ENCODE measurements at places on chromosomes 5 and 9.

DNA sequence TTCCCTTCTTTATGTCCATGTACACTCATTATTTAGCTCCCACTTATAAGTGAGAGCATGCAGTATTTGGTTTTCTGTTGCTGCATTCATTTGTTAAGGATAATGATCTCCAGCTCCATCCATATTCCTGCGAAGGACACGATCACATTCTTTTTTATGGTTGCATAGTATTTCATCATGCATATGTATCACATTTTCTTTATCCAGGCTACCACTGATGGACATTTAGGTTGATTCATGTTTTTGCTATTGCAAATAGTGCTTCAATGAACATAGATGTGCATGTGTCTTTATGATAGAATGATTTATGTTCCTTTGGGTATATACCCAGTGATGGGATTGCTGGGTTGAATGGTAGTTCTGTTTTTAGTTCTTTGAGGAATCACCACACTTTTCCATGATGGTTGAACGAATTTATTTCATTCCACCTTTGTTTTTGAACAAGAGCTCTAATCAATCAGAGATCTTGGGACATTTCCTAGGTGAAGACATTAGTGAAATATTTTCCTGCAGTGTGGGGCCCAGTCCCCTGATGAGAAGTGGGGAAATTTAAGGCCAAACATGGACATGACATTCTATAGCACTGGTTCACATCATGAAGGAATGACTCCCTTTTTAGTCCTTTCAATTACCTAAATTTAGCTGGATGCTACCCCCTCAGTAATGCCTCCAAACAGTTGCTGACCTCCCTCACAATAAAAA, 7.1 kb upstream of the TEX48 start:
- DNase-seq: no peak

GRCh38 chr5:147187099-147187540, 47.7 kb upstream of the STK32A start:
- DNase-seq: no peak

DNA sequence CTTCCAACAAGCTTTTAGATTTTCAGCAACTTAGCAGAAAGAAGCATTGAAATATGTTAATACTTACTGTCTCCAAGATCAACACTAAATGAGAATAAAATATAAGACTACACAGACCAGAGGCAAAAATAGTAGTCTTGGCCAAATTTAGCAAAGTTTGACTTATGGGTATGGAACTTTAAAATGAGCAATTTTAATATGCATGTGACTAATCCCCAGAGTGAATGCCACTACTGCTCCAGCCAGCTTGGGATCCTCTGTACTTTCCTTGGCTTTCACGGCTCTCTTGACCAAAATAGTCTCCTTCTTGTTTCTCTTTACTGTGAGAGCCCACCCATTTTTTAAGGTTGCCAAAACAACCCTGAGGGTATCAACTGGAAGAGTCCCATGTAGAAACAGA, 148.0 kb upstream of the GRIA1 start:
- no peak for DNase-seq

DNA sequence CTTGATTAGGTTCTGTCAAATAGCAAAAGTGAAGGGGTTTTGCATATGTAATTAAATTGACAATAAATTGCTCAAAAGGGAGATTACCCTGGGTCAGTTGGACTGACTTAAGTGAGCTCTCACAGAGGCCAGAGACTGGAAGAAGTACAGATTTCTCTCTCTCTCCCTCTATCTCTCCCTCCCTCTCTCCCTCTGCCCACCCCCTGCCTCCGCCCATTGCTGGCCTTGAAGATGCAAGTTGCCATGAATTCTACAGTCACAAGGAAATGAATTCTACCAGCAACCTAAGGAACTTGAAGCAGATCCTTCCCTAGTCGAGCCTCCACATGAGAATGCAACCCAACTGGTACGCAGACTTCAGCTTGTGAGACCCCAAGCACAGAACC, 119.2 kb downstream of the LPAR1 start:
- no peak for DNase-seq

- DNase-seq: no peak
These were observed 75.3 kb downstream of the TRIO start for GRCh38 chr5:14218480-14218879.

DNA sequence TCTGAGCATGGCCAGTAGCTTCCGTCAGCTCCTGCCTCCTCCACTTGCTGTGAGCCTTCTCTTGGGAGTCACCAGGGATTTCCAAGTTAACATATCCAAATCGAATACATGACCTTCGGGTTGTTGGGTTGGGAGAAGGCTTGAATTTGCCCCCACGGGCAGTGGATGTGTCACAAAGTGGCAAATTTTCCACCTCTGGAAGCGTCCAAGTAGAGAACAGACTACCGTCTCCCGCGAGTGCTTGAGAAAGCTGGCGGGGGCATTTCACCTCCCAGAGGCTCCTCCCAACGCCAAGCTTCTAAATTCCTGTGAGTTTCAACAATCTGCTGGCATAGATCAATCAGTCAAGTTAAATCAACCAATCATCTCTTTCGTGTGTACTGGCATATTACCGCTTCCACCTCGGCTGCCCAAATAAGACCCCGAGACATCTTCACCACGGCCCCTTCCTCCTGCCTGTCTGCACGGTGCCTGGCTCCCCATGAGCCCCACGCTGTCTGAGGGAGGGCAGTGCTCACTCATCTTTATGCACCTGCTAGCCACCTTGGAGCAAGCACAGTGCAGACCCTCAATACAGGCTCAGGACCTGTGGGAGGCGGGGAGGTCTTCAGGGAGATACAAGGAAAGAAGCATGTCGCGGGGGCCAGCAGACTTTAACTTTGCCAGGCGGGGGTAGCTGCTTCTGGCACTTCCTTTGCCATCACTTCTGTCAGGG, 79.1 kb downstream of the MRPL36 start:
- DNase-seq: no peak

DNA sequence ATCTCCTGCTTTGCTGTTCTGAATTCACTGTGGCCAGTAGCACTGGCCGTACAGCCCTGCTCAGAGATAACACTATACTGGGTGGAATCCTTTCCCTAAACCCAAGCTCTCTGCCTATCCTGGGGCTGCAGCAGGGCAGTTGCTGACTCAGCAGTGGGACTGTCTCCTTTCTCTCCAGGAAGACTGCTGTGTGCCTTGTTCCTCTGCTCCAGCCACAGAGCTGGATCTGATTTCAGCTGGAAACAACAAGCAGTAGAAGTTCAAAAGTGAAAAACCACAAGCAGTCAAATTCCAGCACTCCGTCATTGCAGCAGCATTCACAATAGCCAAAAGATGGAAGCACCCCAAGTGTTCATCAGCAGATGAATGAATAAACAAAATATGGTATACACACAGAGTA, 105.0 kb downstream of the FBXL7 start:
- no peak for DNase-seq

GRCh38 chr5:158992037-158992740, 107.5 kb downstream of the EBF1 start:
- DNase-seq: no peak

DNA sequence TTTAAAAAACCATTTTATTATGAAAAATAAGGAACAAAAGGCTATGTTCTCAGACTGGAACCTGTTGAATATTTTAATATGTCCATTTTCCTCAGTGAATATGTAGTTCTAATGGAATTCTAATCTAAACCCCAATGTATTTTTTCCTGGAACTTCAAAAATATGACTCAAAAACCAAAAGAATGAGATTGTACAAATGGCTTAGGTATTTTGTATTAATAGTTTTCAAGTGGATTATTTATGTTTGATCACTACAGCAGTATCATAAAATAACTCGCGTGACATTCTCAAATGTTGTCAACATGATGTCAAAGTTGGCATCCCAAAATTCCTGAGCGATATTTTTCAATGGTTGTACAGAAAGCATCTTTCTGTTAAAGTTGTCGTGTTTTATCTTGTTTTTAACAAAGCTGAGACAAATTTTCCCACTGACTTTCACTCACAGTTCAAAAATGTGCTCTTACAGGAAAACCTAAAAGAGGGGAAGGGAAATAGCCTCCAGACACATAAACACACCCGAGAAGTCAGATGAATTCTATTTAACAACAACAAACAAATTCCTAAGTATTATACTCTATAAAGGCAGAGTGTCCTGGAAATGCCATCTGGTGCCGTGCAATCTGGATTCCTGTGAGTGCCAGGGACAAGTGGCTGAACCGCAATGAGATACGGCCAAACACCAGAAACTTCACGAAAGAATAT, 68.1 kb upstream of the TAS2R1 start:
- no peak for DNase-seq

DNA sequence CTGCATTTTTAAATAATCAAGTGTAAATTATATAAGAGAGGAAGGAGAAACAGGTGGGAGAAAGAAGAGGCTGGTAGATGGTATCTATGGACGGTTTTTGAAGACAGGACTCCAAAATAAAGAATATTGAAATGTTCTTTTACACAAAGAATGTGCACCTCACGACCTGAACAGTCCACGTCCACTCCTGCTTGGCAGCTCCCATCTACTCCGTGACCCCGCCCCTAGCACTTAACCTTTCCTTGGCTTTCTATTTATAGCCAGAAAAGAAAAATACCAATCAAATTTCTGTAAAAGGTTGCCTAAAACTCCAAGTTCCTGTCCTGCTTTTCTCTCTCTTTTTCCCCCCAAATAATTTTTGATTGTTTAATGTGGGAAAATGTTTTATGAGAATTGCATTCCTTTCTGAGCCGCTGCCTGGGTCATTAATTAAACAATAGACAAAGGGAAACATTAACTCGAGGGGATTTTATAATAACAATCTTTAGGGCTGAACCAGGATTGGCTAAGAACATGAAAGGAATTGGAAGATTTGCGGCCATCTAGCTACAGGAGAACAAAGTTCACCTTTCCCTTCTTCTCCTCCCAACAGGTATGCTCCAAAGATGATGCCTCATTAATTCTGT, 173.6 kb upstream of the MAP3K1 start:
- DNase-seq: no peak

- DNase-seq: no peak
These were observed 37.7 kb upstream of the NEURL1B start for GRCh38 chr5:172603251-172603806.

DNA sequence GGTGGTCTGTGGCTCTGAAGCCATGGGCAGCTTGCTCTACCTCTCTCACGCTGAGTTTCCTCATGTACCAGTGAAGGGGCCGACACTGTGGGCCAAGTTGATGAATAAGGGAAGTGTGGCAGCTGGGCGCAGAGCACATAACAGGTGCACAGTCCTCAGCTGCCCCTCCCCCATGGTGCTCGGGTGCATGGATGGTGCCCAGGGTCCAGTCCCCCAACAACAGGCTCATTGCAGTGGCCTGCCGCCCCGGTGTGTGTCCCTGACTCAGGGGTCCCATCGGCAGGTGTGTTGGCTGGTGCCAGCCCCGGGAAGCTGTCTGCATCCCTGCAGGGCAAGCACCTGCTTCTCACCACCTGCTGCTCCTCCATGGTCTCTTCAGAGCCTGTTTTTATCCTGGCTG, 36.6 kb downstream of the COL5A1 start:
- peak; percentile 36 for DNase-seq

DNA sequence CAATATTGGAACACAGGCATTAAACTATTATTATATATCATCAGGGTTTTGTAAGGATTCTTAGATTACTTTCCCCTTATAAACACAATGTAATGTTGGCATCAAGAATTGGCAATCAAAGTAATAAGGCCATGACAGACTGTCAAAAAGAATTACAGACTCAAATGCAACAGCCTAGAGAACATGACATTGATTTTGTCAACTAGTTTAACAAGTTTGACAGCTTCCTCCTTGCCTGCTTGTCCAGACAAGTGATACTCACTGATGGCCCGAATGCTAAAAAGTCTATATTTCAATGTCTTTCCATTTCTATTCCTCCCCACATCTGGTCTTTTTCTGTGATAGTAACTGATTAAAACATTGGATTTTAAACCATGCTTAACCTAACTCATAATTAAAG, 6.4 kb upstream of the ANKRD31 start:
- DNase-seq: no peak

DNA sequence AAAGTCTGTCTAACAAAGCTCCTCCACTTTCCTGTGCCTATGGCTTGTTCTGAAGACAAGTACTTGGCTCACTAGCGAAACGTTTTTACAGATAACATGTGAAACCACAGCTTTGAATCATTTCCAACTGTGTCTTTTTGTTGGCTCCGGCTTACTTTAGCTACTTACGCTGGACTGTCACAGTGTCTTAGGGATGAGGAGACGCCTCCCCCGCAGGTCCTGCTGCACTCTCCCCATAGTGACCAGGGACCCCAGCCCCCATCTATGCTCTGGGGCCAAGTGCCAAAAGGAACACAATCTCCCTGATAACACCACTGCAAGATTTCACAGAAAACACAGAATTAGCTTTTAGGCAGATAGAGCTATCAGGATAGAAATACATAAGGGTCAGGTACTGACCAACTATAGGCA, 219.1 kb downstream of the ADAMTS6 start:
- peak; percentile 40 for DNase-seq

GRCh38 chr5:128154943-128155342, 71.4 kb downstream of the SLC12A2 start:
- DNase-seq: no peak

DNA sequence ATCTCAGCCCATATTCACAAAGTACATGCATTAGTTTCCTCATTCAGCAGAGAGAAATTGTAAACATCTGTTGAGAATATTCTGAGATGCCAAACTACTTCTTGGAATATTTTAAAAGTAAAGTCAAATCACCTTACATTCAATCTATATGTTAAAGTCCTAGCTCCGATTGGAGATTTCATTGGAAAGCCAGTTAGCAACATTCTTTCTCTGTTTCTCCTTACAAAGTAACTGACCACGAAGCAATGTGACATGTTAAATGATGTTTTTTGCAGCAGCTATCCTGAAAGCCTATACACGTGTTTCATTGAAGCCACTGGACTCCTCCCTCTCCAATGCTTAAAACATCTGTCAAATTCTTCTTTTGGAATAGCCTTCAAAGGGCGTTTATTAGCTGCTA, 379.1 kb upstream of the CCNH start:
- DNase-seq: no peak

- no peak for DNase-seq
These were observed 4.9 kb downstream of the APBA1 start for GRCh38 chr9:69667306-69667705.

GRCh38 chr9:135478829-135479468, 633 bp upstream of the PPP1R26 start:
- no peak for DNase-seq

DNA sequence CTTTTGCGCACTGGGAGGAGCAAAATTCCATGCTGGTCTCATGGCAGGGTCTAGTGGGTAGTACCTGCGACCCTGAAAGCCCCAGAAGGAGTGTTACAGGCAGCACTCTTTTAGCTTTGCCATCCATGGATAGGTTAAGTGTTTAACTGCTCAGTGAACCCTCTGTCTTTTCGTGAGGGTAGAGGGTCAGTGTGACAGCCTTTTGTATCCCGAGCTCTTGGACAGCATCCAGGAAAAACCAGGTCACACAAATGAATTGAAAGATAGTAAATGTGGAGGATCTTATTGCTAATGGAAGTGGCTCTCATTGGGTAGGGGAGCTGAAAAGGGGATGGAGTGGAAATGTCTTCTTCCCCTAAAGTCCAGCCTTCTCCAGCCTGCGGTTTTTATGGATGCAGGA, 57.8 kb upstream of the CCDC112 start:
- no peak for DNase-seq

DNA sequence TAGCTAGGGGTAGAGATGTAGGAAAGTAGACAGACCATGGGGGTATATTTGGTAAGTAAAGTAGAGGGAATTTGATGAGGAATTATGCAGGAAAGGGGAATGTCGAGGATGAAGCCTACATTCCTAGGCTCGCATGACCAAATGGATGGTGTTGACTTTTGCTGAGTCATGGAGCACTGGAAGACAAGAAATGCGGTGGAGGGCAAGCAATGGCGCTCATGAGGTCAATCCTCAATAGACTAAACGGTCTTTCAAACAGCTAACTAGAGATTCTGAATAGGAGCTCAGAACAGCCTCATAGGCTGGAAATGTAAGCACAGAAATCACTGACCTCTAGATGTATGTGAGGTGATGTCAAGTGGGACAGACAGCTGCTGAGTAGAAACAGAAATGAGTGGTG, 50.7 kb upstream of the FST start:
- no peak for DNase-seq

All from Right ventricle myocardium superior (tissue), 1 donor.